A673 (cell line): ENCODE measurements at places on chromosomes 6 and 20. TPM values are rescaled to one million over a fixed set of nuclear protein-coding genes. Genes with fewer than 3 reads are reported as not detected.

The DYNLT2 gene
- 2.4 TPM in 2 replicates for total RNA-seq

The OTOR gene
- not detected in 2 replicates for total RNA-seq

- no peaks in the 10 kb centered on the region for H3K27me3 ChIP-seq
- peaks cover 35% of the 10 kb centered on the region for H3K36me3 ChIP-seq
- H3K4me1 ChIP-seq, result no peaks in the 10 kb centered on the region
- DNase-seq, result no peak
- H3K4me3 ChIP-seq, result no peak overlapping the region
- no peak overlapping the region for H3K27ac ChIP-seq
Measured at GRCh38 chr20:38084425-38084951, 50.9 kb downstream of the RPRD1B start.

DNA sequence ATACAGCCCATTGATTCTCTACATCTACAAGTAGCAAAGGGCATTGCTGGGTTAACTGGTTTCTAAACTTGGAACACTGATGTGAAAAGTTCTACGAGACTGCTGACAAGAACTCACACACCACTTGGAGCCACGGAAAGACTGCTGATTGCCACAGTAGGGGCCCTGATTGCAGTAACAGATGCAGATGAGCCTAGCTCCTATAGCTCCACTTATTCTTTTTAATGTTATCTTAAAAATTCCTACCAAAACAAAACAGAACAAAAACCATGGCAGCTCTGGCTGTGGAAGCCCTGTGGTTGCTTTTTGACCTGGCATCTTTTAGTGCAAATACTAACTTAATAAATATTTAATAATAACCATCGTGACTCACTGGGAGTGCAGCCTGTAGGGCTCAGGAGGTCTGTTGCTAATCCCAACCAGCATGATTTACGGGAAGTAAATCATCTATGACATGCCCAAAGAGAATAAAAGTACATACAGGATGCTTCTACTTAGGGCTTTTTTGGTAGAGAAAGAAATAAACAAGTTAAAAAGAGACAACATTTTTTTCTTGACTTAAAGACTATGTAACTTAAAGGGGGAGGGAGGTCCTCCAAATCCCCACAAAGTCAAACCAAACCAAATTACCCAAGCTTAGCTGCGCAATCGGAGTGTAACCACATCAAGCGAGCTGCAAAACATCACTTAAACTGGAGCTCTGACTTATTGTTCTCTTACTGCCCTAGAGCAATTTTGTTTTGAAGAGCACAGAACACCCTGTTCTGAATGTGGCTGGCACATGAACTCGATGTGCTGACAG, 87.2 kb downstream of the FKBP5 start:
- no peaks in the 10 kb centered on the region for H3K36me3 ChIP-seq
- H3K27ac ChIP-seq, result peak overlapping the region; percentile 25
- peak overlapping the region; percentile 24 for H3K4me3 ChIP-seq
- H3K27me3 ChIP-seq, result no peaks in the 10 kb centered on the region

GRCh38 chr6:11291582-11291981, 59.1 kb upstream of the NEDD9 start:
- no peak overlapping the region for H3K4me3 ChIP-seq
- no peak for DNase-seq
- H3K4me1 ChIP-seq, result no peaks in the 10 kb centered on the region
- no peak overlapping the region for H3K27ac ChIP-seq

GRCh38 chr20:57943291-57943690, 233.5 kb upstream of the PMEPA1 start:
- H3K27me3 ChIP-seq, result no peaks in the 10 kb centered on the region
- no peaks in the 10 kb centered on the region for H3K36me3 ChIP-seq
- DNase-seq, result no peak
- H3K4me3 ChIP-seq, result no peak overlapping the region

DNA sequence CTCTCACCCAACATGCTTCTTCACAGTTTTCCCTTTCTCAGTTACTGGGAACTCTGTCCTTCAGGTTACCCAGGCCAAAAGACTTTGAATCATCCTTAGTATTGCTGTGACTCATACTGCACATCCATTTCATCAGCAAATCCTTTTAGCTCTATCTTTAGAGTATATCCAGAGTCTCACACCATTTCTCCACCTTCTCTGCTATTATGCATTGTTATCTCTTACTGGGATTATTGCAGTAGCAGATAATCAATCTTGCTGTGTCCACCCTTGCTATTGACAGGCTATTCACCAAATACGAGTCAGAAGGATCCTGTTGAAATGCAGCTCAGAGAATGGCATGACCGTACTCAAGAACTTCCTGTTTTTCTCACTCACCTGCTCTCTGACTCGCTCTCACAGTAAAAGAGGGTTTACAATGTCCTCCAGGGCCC, 57.3 kb downstream of the BCKDHB start:
- no peaks in the 10 kb centered on the region for H3K4me1 ChIP-seq
- no peak for DNase-seq
- H3K36me3 ChIP-seq, result no peaks in the 10 kb centered on the region
- no peak overlapping the region for H3K27ac ChIP-seq
